ENCODE measurements at places on chromosomes 13 and 19.

GRCh38 chr13:98853771-98854221 is 101.3 kb upstream of the SLC15A1 start:
- DNase-seq: peak; percentile 15

- no peak for DNase-seq
Observed at GRCh38 chr13:110108348-110109139, 198.4 kb downstream of the COL4A1 start.

DNA sequence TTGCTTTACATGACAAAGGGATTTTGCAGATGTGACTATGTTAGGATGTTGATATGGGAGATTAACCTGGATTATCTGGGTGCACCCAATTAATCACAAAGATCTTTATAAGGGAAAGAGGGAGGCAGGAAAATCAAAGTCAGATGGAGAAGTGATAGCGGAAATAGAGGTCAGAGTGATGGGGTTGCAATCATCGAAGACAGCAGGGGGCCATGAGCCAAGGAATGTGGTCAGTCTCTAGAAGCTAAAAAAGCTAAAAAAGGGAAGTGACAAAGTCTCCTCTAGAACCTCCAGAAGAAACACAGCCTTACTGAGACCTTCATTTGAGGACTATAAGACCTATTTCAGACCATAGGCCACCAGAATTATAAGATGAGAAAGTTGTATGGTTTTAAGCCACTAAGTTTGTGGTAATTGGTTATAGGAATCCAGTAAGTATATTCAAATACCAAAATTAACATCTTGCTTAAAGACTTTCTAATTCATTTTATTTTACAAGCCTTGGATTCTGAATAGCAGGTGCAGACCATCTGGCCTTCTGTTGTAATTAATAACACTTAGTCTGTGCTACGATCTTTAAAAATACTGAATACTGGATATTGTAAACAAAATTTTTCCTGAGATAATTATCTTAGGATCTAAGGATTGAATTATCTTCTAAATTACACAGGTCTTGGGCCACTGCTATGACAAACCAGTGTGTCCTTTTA is 493.4 kb upstream of the PCDH20 start:
- no peak for DNase-seq

- no peak for DNase-seq
Observed at GRCh38 chr19:55538132-55538531, 1.2 kb upstream of the SBK2 start.

GRCh38 chr13:34035676-34036325 is 217.9 kb downstream of the RFC3 start:
- no peak for DNase-seq

Data from activated CD4-positive, alpha-beta T cell treated with anti-CD3 and anti-CD28 coated beads for 24 hours (primary cell).